Fibroblast of mammary gland (primary cell): ENCODE measurements at places on chromosomes 5 and 9.
A peak's percentile ranks its signal among the peaks of the same experiment; 100 is the strongest.

GRCh38 chr5:174400461-174400860 lies 323.9 kb upstream of the MSX2 start:
- DNase-seq = no peak

DNA sequence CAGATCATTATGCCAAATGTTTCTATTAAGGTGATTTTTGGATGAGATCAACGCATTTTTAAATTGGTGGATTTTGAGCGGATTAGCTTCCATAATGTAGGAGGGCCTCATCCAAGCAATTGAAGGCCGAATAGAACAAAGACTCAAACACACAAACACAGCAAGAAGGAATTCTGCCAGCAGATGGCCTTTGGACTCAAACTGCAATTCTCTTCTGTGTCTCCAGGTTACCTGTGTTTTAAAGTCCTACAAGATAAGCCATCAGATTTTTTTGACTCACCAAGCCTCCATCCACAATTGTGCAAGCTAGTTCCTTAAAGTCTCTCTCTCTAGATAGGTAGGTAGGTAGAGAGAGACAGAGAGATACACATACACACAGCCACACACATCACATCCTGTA lies 25.5 kb downstream of the CDH6 start:
- DNase-seq = no peak

GRCh38 chr5:73272351-73272750 lies 99.4 kb downstream of the TMEM174 start:
- DNase-seq = peak; percentile 8

DNA sequence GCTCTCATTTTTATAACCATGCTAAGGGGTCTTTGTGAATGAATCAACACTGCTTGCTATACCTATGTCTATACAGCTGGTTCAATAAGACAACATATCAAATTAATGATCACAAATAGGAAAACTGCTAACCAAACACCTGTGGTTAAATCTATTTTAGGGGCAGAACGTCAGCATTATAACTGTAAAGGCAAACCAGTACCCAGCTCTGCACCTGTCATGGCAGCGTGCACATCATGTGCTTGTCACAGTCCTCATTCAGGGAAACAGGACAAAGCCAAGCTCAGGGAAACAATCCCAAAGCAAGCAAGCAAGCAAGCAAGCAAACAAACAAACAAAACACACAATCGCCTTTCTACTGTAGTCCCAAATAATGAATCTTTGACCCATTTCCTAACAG lies 277.7 kb upstream of the DAP start:
- DNase-seq = no peak
